ENCODE measurements at places on chromosomes 12 and 14.

DNA sequence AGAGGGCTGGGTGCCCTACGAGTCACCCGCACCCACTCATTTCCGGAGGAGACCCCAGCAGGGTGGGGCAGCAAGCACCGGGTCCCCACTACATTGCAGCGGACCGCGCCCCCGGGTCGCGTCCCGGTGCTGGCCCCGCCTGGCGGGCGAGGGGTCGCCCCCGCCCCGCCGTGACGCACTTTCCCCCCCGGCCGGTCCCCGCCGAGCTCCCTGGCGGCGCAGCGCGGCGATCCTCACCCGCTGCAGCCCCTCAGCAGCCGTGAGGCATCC, 106.1 kb downstream of the PRICKLE1 start:
- DNase-seq = peak; percentile 48

DNA sequence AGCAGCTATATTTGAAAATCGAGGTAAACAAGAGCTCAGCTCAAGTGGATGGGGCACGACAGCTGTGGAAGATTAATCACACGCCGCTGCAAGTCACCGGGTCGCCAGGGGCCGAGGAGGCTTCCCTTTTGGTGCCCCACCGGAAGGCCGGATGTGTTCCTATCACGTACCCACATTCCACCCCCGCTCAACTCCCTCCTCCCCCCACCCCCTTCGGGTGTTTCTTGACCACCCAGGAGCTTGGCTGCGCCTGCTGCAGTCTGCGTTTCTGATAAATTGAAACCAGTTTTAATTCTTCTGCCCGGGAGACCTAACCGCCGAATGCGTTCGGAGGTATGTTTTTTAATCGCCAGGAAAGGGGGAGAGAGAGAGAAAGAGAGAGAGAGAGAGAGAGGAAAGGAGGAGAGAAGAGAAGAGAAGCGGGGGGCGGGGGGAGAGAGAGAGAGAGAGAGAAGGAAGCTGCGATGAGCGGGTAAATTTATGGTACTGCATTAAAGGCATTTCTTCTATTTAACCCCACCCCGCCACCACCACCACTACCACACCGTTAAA, 1.8 kb downstream of the SLC8A3 start:
- DNase-seq = peak; percentile 1

- DNase-seq = no peak
Observed at GRCh38 chr12:41893491-41893890, 251.2 kb downstream of the GXYLT1 start.

GRCh38 chr14:61513986-61514830, 181.1 kb upstream of the HIF1A start:
- DNase-seq = peak; percentile 84

- DNase-seq = peak; percentile 39
Observed at GRCh38 chr14:67137744-67138371, 51.4 kb upstream of the GARIN2 start.

- peak; percentile 19 for DNase-seq
Observed at GRCh38 chr14:89543425-89543790, 126.4 kb upstream of the FOXN3 start.

GRCh38 chr12:31954925-31955858, 4.0 kb upstream of the RESF1 start:
- DNase-seq = no peak

GRCh38 chr12:50182461-50182860, 15.3 kb upstream of the CERS5 start:
- no peak for DNase-seq

GRCh38 chr12:115401761-115402160, 717.8 kb upstream of the TBX3 start:
- no peak for DNase-seq

- no peak for DNase-seq
Observed at GRCh38 chr14:79906994-79907393, 304.3 kb downstream of the DIO2 start.

DNA sequence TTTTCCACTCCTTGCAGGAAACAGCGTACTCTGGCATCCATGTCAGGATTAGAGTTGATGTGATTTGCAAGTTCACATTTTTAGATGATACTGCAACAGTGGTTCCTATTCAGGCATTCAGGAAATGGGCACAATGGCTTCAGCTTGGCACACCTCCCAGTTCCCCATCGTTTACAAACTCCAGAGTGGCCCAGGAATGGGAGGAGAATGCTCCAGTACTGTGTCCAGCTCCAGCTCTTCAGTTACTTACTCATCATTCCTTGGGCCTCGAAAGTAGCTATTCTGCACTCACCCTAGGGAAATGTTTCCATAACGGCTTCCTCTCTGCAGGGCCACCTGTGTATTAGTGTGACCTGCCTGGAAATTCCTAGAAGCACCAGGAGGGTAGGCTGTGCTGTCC, 239.7 kb upstream of the RGS6 start:
- peak; percentile 83 for DNase-seq

DNA sequence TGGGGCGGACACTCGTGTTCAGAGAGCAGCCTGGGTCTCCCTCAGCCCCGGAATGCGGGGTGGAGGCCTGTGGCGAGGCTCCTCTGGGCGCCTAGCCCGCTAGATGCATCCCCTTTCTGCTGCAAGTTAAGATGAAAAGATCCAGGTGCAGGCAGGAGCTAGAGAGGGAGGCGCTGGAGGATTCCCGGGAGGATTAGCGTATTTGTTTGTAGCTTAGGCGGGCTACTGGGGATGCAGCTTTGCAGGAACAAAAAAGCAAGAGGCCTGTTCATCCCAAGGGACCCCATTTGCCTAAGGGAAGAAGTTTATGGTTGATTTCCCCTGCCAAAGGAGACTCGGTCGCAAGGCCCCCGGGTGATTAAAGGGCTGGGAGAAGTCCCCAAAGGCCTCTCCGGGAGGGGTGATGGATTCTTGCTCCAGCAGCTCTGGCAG, 824 bp downstream of the CCDC177 start:
- no peak for DNase-seq

DNA sequence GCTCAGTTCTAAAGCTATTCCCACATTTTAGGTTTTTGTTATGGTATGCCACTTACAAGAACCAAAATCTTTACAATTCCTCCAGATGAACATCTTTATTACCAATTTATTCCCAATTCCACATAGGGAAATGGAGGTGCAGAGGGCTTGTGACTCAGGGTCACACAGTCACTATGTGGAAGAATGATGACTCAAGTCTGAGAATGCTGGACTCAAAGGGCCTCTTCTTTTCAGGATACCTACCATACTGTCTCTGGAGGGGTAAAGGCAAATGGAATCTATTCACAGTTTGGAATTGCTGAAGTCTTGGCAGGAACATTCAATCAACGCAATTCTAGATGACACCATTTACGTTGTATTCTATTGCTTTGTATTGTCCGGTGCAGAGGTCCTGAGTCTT, 48.2 kb upstream of the MANSC4 start:
- no peak for DNase-seq

GRCh38 chr14:56212521-56212920, 94.3 kb downstream of the PELI2 start:
- DNase-seq = no peak

GRCh38 chr12:43826681-43827080, 9.2 kb upstream of the TMEM117 start:
- peak; percentile 45 for DNase-seq

DNA sequence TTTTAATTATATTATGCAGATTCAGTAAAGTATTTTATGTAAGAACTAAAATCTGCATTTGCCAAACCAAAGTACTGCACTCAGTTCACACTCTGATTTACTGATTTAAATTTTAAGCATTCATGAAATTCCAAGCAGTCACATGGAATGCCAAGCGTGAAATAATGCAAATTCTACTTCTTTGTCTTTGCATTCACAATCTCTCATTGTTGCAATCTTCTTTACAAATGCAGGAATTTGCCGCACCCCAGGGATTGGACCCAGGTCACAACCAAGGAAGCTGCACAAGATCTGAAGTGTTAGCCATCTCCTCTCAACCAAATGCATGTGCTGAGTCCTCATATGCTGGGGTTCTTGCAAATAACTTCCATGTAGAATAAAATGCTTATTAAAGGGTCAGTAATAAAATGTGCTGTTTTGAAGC, 71.9 kb downstream of the TUNAR start:
- no peak for DNase-seq

DNA sequence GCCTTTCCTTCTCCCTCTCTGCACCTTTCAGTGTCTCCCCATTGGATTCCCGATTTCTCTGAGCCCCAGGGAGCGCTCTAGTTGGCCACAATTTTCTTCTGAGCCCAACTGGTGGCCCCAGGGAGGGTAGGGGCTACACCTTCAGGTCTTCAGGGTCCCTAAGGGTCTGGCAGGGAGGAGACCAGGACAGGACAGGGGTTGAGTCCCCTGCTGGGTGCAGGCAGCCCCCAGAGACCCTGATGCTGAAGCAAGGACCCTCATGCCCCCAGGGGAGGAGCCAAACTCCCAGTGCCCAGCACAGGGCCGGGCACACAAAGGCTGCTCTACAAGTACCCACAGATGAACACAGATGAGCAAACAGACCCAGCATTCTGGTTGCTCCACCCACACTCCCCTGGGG, 12.7 kb downstream of the FOXN4 start:
- no peak for DNase-seq

DNA sequence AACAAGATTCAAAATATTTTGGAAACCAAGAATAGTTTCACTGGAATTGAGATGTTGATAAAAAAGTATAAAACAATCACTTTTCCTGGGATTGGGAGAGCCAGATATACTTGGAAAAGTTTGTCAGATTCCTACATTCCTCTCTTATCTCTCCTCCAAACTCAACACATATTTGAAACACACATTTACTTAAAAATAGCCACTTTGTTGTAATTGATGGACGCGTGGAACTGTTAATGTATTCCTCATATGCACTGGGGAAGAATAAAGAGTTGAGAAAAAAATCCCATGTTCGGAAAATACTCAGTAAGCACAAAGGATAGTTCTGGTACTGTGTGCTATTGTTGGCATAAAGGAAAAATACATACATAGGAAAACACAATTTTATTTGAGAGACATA, 195.6 kb upstream of the FLRT2 start:
- DNase-seq = peak; percentile 59

GRCh38 chr12:117189725-117190209, 503 bp downstream of the FBXO21 start:
- DNase-seq = peak; percentile 35

GRCh38 chr14:32635061-32635719, 303.5 kb upstream of the NPAS3 start:
- peak; percentile 76 for DNase-seq

GRCh38 chr12:97535582-97535981, 73.0 kb downstream of the RMST start:
- peak; percentile 85 for DNase-seq

GRCh38 chr14:54528973-54529372, 19.3 kb downstream of the CGRRF1 start:
- no peak for DNase-seq

DNA sequence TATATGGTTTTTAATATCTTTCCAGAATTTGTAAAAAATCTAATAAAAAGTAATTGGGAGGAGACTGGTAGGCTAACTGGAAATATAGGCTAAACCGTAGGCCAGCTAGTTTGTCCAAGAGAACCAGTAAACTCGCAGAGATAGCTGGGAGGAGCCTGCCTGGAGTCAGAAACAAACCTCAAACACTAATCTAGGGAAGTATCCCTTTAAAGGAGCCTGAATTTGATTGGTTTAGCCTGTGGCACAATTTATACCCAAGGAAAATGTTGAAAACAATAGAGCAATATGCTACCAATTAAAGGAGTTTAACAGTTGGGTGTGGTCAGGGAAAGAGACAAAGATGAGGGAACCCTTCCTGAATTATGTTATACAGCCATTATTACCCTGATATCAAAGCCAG, 109.6 kb downstream of the EML5 start:
- DNase-seq = no peak

DNA sequence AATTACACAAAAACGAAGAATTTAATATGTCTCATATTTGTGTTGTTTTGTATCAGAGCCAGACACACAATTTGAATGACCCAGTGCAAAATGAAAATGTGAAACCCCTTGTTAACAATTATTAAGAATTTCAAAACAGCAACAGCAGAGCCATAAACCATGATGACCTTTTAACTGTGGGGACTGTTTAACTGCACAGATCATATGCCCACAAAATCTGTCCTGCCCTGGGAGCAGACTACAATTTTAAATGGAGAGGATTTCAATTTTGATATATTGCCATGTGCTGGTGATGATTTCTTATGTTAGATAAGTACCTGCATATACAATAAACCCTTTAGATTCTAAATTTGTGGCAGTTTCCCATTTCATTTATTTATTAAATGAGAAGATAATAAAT, 455.5 kb upstream of the MGAT4C start:
- no peak for DNase-seq

GRCh38 chr12:94640134-94640928, 10.0 kb downstream of the TMCC3 start:
- peak; percentile 93 for DNase-seq

GRCh38 chr14:38138473-38139138, 69.1 kb upstream of the SSTR1 start:
- DNase-seq = peak; percentile 26

DNA sequence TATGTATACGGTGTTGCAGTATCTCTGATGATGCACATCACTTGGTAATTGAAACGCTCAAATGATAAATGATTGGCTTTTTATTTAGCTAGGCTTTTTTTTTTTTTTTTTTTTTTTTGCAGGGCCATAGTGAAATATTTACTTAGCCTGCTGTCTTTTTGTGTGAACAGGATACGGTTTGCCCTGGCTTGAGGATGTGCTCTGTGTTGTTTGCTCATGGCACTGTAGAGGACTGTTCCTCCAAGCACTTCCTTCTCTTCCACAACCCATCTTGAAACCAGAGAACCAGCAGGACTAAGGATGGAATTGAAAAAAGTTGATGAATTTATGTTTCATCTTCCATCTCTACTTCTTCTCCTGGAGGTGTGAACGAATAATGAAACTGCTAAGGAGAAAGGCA, 15.5 kb upstream of the SSPN start:
- DNase-seq = no peak

DNA sequence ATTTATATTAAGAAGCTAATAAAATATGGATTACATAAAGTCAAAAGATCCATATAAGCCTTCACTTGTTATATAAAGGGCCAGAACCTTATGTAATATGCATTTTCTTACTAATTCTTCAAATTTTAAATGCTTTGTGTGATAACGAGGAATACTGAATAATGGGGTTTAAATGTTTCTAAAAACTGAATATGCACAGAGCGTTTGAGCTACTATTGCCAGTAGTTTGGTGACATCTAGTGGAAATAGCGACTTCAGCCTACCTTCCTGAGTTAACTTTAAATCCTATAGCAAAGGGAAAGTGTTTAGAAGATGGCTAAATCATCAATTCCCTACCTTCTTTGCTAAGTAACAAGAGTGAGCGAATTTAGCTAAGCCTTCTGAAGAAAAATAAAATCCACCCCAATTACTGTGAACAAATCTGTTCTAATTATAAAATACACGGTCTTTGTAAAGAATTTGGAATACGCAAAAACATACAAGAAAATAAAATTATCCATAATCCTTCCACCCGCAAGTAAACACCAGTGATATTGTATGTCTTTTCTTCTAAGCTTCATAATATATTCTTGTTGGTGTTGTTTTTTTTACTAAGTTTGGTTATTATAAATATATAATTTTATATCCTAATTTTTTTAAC, 115.5 kb upstream of the G2E3 start:
- DNase-seq = peak; percentile 66

- DNase-seq = peak; percentile 95
Observed at GRCh38 chr12:113241191-113242025, 20.1 kb downstream of the TPCN1 start.

All from fibroblast of lung (primary cell).